ENCODE measurements at places on chromosomes 6 and 20.

DNA sequence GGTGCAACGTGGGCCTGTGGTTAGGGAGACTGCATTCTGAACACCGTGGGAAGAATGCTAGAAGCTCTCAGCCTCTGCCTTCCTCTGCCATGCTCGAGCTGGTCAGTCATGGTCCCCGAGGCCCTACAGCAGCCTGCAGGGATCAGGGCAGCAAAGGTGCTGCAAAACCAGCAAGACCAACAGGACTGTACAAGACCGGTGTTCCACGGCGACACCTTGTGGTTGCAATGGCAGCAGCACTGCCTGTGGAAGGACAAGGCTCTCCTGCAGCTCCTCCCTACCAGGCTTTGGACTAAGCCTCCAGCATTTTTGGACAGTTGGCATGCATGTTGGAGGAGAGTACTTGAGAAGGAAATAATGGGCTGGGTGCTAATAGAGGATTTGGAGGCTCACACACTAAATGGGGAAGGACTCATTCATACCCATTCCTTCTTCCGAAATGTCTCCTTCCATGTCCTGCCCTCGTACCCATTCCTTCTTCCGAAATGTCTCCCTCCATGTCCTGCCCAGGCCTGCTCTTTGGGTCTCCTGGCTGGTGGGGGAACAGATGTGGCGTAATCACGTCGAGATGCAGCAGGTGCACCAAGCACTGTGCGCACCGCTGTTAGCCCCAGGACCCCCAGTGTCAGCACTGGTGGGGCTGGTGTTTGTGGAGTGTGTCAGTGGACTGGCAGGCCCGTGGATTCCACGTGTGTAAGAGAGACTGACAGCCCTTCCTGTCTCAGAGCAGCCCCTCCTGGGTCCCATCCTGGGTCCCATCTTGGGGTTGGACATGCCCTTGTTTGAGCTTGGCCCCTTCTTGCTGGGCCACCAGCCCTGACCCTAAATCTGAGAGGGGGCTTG lies 18.6 kb upstream of the MYT1 start:
- no peak for DNase-seq

GRCh38 chr6:102114402-102114801 lies 720.9 kb downstream of the GRIK2 start:
- DNase-seq, result peak; percentile 55

GRCh38 chr6:2531426-2532215 lies 219.1 kb downstream of the MYLK4 start:
- no peak for DNase-seq

GRCh38 chr6:112636650-112637262 lies 289.6 kb downstream of the RFPL4B start:
- no peak for DNase-seq

GRCh38 chr6:113120582-113121285 lies 736.4 kb upstream of the MARCKS start:
- no peak for DNase-seq

DNA sequence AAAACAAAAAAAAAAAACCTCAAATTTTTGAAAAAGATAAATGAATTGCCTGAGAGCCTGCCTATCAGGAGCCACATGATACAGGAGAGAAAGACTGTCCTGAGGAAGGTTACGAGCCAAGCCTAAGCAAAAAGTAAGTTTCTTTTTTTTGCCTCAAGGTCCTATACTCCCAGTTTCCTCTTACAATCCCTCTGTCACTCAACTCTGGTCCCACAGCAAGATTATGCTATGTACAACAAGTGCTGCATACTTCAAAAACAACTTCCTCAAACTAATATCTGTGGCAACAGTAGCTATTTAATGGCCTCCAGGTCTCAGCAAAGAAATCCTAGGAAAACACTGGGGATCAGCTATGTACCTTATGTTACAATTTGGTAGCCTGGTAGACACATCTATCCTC lies 46.8 kb downstream of the PLN start:
- no peak for DNase-seq

GRCh38 chr20:51541189-51542032 lies 1.1 kb downstream of the NFATC2 start:
- no peak for DNase-seq

DNA sequence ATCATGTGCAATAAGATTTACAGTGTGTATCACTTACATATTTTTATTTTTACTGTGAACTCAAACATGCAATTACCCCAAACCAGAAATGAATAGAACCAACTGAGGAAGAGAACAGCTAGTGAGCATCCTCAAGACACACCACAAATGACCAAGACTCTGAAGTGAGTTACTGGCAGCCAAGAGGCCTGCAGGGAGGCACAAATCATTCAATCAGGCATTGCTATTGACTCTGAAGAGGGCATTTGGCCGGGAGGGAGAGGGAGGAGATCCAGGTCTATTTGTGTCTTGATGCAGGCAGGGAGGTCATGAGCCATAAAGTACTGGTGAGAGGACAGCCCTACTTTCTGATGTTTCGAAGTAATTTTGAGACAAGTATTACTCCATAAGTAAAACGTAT lies 257.7 kb downstream of the BCKDHB start:
- no peak for DNase-seq

DNA sequence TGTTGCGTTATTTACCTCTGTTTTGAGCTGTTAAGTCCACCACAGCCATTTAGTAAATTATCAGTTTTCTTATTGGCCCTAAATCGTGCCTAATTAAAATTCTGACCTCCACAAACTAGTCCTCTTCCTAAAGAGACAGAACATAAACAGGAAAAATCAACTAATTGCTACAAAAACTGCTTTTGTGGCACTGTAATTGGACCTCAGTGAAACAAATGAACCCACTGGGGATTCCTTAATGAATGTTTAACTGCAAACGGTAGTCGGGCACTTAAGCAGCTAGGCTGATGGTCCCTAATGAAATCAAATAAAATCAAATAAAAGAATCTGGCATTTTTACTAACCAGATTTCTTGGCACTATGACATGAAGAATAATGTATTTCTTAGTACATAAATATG lies 513.4 kb upstream of the SLC35B3 start:
- no peak for DNase-seq

DNA sequence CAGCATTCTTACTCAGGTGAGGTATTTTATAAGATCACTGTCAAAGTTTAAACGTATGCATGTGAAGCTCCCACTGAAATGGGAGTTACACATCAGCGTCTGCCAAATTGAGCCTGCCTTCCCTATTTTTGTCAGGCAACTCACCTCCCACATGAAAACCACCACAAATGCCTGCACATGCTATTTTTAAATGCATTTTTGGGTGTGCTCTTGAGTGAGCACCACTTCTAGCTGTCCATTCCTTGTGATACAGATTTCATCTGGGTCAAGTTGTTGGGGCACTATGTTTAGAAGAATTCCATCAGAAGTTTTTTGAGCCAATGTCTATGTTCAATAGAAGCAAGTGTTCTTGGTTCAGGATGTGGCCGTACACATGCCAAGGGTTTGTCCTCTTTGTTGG lies 71.7 kb upstream of the RIPPLY2 start:
- no peak for DNase-seq

DNA sequence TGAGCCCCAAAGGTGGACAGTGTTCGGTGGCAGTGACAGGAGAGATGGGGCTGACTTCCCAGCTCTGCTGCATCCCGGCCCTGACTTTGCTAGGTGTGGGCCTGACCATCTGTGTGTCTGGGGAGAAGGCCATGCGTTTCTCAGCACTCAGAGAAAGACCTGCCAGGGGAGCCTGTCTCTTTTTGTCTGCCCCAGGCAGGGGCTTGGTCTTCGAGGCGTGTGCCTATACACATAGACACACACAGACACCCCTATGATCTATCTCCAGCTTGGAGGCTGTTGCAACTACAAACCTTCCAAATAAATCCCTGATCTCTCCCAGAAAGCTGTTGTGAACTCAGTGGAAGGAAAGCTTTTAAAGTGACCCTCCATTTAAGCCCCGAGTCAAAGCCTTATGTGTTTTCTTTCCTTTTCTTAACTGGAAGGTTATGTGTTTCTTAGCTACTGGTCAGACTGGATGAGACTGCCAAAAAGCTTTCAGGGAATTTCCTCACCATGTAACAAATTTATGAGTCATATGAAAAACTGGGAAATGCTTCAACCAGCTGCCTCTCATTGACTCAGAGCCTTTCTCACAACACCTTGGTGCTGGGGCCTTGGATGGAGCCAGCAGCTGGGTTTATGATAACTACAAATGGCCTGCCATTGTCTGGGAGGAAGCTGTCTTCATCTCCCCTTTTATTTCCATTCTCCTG lies 102.6 kb downstream of the CDC5L start:
- DNase-seq, result peak; percentile 54

DNA sequence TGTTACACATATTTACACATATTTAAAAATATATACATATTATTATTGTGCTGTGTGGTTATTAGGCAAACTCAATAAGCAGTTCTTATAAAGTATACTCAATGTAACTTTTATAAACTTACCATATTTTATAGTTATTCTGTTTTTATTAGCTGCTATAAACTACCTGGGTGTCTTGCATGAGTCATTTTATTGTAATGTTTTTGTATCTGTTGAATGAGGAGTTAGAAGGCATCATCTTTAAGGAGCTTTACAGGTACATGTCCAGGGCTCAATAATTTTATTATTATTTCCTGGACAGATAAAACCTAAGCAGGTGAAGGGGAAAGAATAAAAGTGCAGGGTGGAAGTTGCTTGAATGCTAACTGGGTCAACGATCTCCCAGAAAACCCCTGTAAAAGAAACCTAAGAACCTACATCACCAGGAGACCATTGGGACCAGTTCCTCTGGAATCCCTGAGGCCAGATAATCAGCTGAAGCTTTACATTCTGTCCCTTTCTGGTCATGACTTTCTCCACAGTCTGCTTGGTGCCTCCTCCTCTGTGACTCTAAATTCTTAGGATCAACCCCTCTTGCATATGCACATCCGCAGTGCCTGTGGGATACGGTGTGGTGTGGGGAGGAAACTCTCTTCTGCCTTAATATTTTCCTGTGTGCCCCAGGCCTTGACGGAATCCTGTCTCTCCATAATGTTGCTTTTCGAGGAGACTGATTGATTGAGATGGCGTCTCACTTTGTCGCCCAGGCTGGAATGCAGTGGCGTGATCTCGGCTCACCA lies 38.0 kb downstream of the TRIM38 start:
- DNase-seq, result no peak

GRCh38 chr20:44467289-44467883 lies 8.3 kb upstream of the TTPAL start:
- DNase-seq, result no peak

DNA sequence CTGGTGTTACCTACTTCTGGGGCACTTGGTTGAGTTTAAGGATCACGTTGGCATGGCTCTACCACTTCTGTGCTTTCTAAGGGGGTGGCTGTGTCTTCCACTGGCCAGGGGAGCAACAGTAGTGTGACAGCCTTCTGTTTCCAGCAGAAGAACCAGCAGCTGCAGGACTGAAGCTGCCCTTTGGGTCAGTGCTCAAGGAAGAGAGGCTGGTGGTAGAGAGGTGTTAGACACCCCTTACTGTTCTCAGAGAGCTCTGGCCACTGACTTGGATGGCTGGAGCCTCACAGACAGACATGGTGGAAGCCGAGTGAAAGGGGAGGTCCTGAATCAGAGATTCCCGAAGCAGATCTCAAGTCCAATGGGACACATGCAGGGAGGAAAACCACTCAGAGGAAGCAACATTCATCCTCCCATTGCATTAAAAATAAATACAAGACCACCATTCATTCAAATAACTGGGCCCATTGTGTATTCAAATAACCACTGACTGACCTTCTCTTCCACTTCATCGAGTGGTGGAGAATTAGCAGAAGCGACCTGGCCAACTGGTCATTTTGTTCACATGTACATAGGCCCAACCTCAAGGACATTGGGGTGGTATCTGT lies 106.7 kb downstream of the MYLK4 start:
- no peak for DNase-seq

- no peak for DNase-seq
These were observed 6.3 kb downstream of the MICAL1 start for GRCh38 chr6:109449064-109449794.

GRCh38 chr6:1422290-1422689 lies 32.9 kb downstream of the FOXF2 start:
- peak; percentile 54 for DNase-seq

DNA sequence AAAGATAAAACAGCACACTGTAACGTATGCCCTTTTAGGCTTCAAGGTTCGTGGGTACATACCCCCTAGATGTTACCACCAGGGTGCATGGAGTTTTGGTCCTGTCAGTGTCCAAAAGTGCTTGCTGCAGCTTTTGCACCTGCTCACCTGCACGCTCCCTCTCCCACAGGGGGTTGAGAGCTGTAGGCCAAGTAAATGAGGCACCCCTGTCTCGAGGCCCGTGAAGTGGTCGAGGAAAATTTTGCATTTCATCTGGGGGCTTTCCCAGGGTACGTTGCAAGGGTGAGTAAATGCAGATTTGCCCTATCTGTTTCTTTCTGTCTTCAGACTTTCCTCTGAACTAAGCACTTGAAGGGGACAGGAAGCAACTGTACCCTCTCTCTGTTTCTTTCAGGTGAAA lies 136.0 kb downstream of the THBS2 start:
- no peak for DNase-seq

DNA sequence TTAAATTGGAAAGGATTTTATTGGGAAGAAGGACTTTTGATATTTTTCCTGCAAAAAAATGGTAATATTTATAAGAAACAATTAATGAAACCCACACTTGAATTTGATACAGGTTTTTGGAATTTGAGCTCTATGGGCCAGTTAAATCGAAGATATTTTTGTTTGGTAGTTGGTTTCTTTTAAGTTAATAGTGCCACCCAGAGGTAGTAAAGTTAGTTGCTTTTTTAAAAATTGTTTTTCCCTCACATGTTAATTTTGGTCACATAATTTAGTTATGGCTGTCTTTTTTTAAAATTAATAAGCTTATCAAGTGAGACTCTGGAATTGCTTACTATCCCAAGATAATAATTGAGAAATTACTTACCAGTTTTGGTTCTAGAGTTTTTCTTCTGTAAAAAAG lies 7.1 kb downstream of the PRIM2 start:
- no peak for DNase-seq

GRCh38 chr20:56609321-56609720 lies 19.8 kb upstream of the TFAP2C start:
- no peak for DNase-seq

- no peak for DNase-seq
These were observed 60.9 kb downstream of the IPCEF1 start for GRCh38 chr6:154295733-154296132.

- DNase-seq, result no peak
These were observed 3.6 kb upstream of the ARFGEF3 start for GRCh38 chr6:138157986-138158638.

DNA sequence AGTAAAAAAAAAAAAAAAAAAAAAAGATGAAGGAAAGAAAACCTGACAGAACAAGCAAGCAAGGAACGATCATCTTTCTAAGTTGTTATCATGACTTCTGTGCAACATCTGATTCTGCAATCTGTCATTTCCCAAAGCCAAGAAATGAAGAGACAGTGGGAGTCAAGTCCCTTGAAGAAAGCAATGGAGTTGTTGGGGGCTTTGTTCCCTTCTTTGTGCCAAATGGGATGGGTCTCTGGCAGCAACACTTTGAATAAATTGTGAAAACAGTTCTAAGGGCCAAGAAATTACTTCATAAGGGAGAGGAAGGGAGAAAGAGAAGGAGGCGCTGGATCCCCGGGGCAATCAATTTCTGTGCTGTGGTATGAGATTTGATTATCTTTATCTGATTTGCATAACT lies 33.3 kb upstream of the RSPO3 start:
- DNase-seq, result no peak

Measured in T47D (cell line).